ENCODE measurements at places on chromosomes 16 and 17. TPM values are rescaled to one million over a fixed set of nuclear protein-coding genes. Genes with fewer than 3 reads are reported as not detected.

- peak; percentile 34 for DNase-seq
Measured at GRCh38 chr17:70622368-70623260, 453.3 kb downstream of the KCNJ2 start.

CRYBA1 gene
- not detected for polyA plus RNA-seq

DNA sequence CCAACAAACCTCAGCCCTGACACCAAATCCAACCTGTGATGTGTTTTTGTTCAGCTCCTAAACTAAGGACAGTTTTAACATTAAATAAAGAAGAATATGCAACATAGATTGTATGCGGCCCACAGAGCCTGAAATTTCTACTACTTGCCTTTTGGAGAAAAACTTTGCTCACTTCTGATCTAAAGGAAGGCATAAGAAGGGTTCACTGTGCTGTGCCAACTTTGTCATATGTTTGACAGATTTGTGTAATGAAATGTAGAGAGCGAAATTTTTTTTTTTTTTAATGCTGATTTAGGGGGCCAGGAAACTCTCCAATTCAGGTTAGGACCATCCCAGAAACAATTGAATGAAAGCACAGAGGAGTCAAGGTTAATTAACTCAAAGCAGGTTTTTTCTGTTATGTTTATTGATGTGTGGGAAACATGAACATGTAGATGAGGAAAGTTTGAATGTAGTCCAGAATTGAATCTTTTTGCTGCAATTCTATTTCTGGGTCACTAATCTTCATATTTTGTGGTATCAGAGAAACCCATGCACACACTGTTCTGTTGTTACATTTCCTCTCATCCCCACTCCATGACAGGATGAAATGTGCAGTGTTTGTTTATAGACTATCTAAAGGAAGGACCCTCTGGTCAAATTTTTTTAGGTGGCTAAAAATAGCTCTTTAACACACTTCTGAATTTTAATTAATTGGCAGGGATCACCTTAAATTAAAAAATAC is 71.5 kb downstream of the TAOK1 start:
- no peak for DNase-seq

KIF2B gene
- not detected for polyA plus RNA-seq

Measured in muscle of arm (tissue), 14 donors.